Activated CD4-positive, alpha-beta memory T cell treated with anti-CD3 and anti-CD28 coated beads for 36 hours (primary cell): ENCODE measurements at places on chromosomes 13 and 19.

- DNase-seq = no peak
These were observed 9.5 kb downstream of the SHANK1 start for GRCh38 chr19:50710094-50710493.

DNA sequence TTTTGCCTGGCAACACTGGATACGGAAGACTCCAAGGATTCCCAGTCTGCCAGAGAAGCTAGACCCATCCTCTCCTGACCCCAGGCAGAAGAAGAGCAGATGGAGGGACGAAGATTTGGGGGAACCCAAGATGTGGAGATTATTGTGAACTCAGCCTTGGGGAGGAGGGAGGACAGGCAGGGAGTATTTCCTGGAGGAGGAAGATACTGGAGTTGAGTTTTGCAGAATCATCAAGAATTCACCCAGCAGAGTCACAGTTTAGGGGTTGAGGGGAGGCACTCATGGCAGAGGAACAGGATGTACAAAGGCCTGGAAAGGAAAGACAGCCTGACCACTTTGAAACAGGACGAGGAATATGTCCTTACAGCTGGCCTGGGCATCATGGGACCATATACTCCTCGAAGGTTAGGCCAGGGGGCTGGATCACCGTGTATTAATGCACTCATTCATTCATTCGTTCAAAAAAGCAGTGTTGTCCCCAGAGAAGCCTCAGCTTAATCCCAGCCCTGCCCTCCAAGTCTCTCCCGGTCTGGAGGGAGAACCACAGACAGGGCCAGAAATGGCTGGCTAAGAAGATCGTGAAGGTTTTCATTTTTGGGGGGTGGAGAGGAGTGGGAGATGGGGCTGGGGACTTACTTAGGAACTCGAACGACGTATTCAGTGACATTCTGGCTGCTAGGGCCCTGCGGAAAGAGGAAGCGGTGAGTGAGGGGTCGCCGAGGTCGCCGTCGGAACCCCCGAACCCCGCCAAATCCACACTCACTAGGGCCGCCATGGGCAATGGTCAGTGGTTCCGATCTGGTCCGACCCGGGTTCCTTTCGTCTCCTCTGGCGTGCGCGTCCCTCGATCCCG is 517 bp downstream of the GTF2F1 start:
- no peak for DNase-seq

GRCh38 chr19:12721656-12722565 is 1.8 kb downstream of the TNPO2 start:
- peak; percentile 63 for DNase-seq

- DNase-seq = no peak
These were observed 9.5 kb upstream of the SUPT20H start for GRCh38 chr13:37068962-37069361.

- no peak for DNase-seq
These were observed 15.2 kb downstream of the HTR2A start for GRCh38 chr13:46881621-46882020.

GRCh38 chr19:593055-593454 is 3.4 kb downstream of the HCN2 start:
- DNase-seq = no peak

DNA sequence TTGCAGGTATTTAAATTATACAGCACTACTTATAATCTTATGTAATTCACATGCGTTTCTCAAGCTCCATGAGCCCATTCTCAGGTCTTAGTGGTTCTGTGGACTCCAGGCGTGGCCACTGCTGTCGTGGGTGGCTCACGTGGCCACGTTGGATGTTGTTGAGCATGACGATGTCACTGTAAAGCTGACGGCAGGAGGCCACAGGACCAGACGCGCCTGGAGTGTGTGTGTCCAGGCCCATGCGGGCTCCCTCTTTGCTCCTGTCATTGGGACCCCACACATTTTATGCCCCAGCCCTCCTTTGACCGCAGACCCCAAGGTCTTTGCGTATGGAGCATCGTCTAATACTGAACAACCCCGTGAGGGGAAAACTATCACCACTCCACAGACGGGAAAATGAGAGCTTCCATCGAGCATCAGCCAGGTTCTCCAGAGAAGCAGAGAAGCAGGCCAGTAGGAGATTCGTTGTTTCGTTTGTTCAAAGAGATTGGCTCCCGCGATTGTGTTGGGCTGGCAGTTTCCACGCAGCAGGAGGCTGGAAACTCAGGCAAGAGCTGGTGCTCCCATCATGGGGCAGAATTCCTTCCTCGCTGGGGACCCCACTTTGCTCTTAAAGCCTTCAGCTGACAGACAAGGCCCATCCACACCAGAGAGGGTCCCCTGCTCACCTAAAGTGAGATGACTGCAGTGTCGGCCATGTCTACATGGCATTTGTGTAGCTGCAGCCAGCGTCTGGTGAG is 129.3 kb upstream of the SPACA7 start:
- no peak for DNase-seq

- no peak for DNase-seq
These were observed 256.9 kb downstream of the SPRY2 start for GRCh38 chr13:80083853-80084676.

GRCh38 chr13:36553491-36553890 is 120.3 kb upstream of the SERTM1 start:
- DNase-seq = no peak

DNA sequence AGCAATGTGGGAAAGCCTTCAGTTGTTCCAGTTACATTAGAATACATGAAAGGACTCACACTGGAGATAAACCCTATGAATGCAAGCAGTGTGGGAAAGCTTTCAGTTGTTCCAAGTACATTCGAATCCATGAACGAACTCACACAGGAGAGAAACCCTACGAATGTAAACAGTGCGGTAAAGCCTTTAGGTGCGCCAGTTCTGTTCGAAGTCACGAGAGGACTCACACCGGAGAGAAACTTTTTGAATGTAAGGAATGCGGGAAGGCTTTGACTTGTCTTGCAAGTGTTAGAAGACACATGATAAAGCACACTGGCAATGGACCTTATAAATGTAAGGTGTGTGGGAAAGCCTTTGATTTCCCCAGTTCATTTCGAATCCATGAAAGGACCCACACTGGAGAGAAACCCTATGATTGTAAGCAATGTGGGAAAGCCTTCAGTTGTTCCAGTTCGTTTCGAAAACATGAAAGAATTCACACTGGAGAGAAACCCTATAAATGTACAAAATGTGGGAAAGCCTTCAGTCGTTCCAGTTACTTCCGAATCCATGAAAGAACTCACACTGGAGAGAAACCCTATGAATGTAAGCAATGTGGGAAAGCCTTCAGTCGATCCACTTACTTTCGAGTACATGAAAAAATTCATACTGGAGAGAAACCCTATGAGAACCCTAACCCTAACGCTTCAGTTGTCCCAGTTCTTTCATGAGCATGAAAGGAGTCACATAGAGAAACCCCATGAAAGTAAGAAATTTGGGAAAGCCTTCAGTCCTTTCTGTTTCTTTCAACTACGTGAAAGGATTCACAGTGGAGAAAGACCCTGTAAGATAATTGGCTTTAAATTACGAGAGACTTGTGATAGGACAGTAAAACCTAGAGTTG is 20.1 kb downstream of the ZNF627 start:
- DNase-seq = no peak

DNA sequence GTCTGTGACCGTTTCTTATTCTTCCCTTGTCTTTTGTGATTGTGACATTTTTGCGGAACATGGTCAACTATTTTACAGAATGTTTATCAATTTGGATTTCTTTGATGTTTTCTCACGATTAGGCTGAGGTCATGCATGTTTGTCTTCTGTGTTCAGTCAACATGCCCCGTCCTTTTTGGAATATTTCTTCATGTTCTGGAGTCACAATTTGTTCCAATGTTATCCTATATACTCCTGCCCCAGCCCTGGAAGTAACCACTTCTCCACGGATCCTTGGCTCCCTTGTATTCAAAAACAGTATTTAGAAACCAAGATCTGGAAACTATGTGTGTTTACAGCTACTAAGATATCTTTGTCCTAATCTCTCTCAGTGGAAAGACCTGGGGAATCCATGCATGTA is 9.6 kb downstream of the CARD8 start:
- no peak for DNase-seq

GRCh38 chr13:72990953-72991352 is 67.9 kb upstream of the KLF5 start:
- no peak for DNase-seq

DNA sequence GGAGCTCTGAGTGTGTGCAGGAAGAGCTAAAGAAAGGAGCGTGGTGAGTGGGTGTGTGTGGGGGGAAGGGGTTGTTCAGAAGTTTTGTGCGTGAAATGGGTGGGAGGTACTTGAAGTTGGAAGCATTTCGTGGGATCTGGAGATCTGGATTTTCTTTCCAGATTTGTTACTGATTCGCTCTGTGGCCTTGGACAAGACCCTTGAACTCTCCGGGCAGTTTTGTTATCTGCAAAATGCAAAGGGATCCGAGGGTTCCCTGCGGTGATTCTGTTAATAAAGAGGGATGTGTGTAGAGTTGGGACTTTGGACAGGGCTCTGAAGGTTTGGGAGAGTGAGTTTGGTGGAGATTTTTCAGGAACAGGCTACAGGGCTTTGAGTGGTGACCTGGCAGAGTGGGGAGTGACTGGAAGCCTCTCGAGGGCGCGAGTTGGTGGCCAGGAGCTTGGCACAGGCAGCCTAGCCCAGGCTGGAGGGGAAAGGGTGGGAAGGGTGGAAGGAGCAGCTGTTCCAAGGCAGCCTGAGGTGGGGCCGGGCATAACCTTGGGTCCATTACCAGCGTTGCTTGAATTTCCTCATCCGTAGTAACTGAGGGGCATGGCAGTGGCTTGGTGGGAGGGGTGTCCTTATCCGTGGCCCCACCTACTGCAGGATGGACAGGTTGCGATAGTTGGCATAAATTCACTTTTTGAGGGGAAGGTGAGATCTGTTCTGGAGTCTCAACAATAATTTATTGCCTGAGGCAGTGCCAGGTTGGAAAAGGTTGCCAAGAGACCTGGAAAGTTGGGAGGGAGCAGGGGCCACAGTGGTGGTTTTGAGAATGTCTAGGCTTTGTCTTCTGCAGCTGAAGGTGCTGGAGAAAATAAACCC is 2.1 kb downstream of the ACTN4 start:
- DNase-seq = no peak

DNA sequence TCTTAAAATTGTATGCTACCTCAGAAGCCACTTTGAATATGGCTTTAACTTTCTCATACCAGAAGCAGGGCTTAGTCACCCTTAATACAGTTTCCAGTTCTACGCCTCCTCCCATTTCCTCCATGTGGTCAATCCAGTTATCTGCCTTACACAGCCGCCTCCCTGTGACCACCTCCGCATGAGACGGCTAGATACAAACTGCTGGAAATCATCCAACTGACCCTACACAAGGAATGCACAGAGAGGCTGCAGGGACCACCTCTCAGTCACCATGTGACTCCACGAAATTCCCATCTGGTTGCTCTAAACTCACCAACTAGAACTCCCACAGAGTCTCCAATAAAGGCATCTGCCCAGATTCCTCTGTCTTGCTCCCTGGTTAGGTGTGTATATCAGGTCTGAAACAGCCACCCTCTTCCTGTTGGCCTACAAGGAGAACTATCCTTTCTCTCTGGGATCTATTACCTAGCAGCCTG is 6.8 kb downstream of the ZNF564 start:
- DNase-seq = no peak

- DNase-seq = no peak
These were observed 885.2 kb upstream of the SLITRK6 start for GRCh38 chr13:86684402-86684801.

GRCh38 chr13:76489274-76489673 is 396.9 kb downstream of the KCTD12 start:
- no peak for DNase-seq

- no peak for DNase-seq
These were observed 47.0 kb downstream of the SERP2 start for GRCh38 chr13:44420376-44421220.

GRCh38 chr13:36475468-36475867 is 43.2 kb downstream of the CCNA1 start:
- no peak for DNase-seq

DNA sequence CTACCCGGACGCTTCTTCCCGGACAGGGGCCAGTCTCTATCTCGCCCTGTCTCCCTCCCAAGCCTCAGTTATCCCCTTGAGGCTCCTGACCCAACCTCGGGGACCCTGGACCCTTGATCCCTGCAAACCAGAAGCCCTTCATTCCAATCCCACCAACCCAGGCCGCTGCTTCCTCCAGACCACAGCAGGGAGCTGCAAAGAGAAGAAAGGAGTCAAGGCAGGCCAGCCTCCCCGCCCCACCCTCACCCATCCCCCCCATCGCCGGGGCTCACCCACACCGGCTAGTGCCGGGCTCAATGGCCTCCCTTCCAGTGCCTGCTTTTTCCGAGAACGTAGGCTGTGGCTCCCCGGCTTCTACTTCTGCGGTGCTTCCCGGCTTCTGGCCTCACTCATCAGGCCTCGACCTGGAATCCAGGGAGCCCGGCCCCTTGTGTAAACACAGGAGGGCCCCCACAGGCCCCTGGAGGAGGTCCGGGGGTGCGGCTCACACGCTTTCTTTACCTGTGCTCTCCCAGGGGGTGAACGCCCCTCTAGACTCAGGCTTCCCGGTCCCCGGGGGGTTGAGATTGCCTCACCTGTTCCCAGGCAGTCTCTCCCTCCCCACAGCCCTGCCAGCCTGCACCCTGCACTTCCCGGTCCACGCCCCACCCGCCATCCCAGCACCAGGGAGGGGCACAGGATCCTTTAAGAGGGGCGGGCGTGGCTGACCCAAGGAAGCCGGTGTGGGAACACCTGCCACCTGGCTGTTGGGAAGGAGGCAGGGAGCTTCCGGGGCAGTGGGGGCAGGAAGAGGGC is at the start of gene FAM83E:
Gene FAM83E, minus strand, starts transcription at position 641 of the 795 bp plus-strand sequence. CDS start 1,704 bp downstream, outside the sequence.
- DNase-seq = no peak

- DNase-seq = no peak
These were observed 91.1 kb downstream of the KL start for GRCh38 chr13:33107361-33107760.

- no peak for DNase-seq
These were observed 11.6 kb upstream of the FPR3 start for GRCh38 chr19:51783372-51783771.

GRCh38 chr13:108850691-108851090 is 221.3 kb downstream of the MYO16 start:
- no peak for DNase-seq

GRCh38 chr13:45823583-45823982 is 28.0 kb downstream of the SIAH3 start:
- no peak for DNase-seq

- DNase-seq = no peak
These were observed 38.2 kb downstream of the PTPRS start for GRCh38 chr19:5302396-5302795.

DNA sequence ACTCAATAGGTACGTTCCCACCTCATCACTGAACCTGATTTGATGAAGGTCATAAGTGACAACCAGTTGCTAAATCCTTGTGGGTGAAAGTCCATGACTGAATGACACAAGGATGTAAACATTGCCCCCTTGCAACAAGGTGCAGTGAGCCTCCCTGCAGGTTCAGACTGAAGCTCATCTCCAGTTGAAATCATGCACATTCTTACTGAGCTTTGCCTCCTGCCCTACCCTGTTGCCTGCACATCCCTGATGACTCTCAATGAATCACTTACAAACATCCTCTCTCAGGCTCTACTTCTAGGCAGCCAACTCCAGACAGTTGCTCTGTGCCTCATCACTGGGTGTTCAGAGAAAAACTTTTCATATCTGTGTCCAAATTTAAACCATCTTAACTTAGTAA is 42.5 kb upstream of the ARGLU1 start:
- DNase-seq = no peak
